Stimulated activated CD4-positive, alpha-beta T cell treated with anti-CD3 and anti-CD28 coated beads, Interleukin-15, amount 100 ng/mL, for 1 hour (primary cell): ENCODE measurements at places on chromosomes 1 and 21.

DNA sequence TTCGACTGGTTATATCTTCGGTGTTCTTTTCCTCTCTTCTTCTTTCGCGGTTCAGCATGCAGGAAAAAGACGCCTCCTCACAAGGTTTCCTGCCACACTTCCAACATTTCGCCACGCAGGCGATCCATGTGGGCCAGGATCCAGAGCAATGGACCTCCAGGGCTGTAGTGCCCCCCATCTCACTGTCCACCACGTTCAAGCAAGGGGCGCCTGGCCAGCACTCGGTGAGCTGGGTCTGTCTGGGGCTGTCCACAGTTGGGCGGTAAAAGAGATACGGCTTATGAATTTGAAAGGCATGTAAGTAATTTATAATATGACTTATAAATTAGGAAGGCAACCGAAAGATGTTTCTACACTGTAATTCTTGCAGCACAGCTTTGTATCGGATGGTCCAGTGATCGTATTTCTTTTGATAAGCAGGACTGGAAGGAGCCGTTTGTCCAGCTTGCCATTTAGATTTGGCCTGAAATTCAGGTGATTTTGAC lies 334 bp downstream of the CTH start:
- no peak for DNase-seq

DNA sequence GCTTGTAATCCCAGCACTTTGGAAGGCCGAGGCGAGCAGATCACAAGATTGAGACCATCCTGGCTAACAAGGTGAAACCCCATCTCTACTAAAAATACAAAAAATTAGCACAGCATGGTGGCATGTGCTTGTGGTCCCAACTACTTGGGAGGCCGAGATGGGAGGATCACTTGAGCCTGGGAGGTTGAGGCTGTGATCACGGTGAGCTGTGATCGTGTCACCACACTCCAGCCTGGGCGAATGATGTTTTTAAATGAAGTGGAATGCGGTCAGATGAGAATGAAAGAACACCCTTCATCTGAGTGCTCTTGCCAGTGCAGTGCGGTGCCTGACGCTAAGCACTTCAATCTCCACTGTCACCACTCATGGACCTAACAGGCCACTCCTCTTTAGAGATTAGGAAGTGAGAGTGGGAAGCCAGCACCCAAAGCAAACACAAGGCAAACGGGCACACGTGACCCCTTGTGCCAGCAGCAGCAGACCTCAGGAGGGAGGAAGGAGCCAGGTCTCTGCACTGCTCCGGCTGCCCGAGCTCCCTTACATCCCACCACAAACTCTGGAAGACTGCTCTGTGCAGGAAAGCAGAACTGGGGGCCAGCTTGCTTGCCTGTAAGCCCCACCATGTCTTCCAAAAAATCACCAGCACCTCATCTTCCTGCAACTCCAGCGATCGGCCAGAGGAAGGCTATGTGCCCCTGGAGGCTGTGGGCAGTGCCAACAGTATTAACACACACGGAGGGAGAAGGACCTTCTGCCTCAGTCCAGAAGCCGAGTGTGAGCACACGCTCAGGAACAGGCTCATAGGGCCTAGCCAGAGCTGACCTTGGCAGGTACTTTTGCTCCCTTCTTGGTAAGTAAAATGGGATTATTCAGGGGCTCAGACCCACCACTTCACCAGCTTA lies 9.7 kb downstream of the CTNNBIP1 start:
- DNase-seq: no peak

DNA sequence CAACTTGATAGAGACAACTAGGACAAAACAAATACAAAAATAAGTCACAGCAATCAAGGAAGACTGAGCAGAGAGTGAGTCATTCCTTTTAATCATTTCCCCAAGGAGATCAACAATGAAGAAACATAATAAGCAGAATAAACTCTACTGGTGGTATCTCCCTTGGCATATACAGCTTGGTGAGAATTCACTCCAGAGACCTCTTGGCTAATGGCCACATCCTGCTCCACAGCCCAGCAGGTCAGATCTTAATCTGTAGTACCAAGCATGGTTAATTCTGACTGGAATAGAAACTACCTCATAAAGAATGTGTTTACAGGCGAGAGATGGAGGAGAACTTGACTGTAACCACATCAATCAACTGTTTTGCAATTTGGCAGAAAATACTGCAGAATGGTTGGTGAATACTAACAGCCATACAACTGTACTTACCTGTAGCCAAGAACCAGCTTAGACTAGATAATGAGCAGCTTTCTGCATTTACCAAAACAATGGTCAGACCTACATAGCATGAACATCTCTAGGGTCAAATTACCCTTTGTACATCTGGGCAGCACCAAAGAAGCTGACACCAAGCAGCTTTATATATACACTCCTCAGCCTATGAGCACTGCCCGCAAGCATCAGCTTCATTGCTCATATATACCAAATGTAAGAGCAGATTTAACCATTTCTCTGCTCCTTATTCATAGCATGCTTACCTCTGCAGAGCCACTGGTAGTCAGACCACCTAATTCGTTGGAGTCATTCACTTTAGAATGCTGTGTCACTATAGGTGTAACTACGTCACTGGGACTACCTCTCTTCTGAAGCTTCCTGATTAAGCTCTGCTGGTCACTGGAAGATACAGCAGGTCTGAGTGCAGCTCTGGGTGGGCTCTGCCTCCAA lies 51.0 kb downstream of the KIAA0319L start:
- DNase-seq: no peak

DNA sequence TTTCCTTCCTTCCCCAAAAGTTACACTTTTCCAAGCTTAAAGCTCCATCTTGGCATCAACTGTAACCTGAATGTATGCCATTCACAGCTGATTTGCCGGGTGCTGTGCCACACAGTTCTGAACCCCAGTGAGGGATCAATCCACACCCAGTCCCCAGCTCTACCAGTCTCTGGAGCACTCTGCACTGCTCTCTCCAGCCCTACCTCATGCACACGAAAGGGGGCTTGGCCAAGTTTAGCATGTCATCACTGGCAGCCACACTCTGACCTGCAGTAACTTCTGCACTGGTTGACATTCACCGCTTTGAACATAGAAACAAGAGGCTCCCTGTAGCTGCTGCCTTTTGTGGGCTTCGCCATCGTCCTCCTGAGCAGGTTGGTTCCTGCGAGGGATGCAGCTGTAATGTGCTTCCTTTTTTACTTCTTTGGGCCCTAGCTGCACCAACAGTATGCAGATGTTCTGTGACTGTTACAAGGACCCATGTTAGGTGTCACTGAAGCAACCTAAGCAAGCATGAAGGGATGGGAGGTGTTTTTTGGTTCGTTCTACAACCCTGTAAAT lies 135.4 kb upstream of the SLC44A3 start:
- DNase-seq: no peak

- DNase-seq: no peak
These were observed 94.9 kb upstream of the LBR start for GRCh38 chr1:225522588-225523262.
